ENCODE measurements at places on chromosomes 3 and 15.

DNA sequence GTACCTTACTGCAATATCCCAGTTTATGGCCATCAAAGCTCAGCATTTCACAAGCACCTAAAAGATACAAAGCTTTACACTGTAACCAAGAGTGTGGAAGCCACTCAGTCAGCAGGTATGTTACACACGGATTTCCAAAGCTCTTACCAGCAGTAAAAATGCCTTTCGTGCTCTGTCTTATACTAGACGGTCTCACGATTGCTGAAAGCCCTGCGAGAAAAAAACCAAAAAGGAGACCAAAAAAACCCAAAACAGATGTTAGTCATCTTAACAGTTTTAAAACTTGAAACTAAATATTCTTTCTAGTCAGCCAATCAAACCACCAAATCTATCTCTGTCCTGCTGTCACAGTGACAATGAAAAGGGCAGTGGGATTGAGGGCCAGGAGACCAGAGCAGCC is 39.0 kb downstream of the TAMM41 start:
- no peak for DNase-seq

DNA sequence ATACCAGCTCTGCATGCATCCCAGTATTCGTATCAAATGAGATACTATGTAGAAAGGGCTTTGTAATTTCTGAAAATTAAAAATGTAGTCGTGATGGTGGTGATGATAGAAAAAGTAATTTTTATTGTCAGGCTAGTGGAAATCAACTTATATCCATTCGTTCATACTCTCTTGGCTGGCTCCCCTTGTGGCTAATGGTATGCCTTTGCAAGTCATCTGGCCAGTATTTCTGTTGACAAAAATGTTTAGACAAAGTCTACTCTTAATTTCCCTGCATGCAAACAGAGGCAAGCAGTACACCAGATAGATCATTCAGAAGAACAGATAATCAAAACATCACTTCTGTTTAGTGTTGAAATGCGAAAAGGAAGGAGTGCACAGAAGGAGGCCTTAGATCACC is 49.6 kb upstream of the DUT start:
- DNase-seq = no peak

DNA sequence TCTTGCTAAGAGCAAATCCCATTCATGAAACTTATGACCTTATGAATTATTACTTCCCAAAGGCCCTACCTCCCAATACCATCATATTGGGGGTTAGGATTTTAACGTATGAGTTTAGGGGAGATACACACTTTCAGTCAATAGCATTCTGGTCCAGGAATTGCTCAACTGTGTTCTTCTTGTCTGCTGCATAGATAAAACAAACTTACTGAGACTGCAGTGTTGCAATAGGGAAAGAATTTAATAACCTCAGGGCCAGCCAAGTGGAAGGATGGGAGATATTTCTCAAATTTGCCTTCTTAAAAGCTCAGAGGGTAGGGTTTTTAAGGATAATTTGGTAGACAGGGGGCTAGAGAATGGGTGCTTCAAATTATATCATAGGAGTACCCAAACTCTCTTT is 625.8 kb downstream of the OTOL1 start:
- DNase-seq = no peak

GRCh38 chr3:29310865-29311264 is 30.0 kb downstream of the RBMS3 start:
- DNase-seq = no peak
